ENCODE measurements at places on chromosomes 2 and 18.

DNA sequence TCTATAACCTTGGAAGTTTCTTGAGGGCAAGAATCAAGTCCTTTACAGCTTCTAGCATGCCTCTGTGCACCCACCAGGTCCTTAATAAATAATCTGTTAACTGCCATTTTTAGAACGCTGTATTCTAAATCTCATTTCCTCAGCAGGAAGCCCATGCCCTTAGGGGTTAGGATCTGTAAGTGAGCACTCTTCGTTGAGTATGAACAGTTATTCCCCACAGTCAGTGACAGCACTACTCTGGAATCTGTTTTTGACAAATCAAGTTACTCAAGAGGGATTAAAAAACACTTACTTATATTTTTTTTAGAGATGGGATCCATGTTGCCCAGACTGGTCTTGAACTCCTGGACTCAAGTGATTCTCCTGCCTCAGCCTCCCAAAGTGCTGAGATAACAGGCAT, 14.6 kb downstream of the PAIP2B start:
- DNase-seq, result no peak

DNA sequence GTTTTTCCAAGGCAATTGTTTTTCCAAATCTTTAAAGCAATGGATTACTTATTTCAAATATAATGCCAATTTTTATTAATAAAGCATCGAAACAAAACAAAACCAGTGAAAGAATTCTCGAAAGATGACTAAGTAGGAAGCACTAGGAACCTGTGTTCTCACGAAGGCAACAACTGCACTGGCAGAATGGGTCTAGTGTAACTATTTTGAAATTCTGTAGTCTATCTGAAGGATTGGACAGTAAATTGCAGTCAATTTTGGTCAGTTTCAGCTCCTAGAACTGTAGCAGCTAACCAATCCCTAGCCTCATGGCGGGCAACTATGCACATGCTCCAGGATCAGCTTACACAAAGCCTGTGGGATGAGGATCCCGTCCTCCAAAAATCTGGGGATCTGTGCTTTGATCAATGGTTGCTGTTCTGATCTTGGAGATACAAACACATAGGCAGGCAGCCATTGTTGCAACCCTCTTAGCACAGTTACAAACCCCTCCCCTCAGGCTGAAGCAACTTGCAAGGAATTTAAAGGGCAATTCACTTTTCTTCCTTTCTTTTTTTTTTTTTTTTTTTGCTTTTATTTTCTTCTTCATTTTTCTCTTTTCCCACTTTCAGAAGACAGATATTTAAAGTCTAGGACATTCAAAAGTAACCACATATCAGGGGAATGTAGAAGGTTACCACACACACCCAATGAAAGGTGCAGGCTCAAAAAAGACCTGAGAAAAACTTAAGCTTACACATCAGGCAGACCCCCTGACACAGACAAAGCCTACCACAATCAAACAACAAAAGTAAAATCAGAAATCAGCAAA, 147.6 kb downstream of the THADA start:
- DNase-seq, result no peak

GRCh38 chr2:48792030-48792429, 36.5 kb upstream of the LHCGR start:
- DNase-seq, result no peak

- no peak for DNase-seq
Observed at GRCh38 chr2:162929571-162929970, 91.0 kb upstream of the KCNH7 start.

GRCh38 chr2:134433979-134434378, 180.1 kb downstream of the MGAT5 start:
- DNase-seq, result no peak

- no peak for DNase-seq
Observed at GRCh38 chr2:240162939-240163714, 22.7 kb upstream of the OTOS start.
